M059J (cell line): ENCODE measurements at places on chromosomes 2 and 18.

GRCh38 chr2:27798948-27799645, 27.6 kb downstream of the MRPL33 start:
- peak; percentile 100 for DNase-seq

GRCh38 chr2:229392196-229392595, 121.1 kb upstream of the PID1 start:
- DNase-seq, result peak; percentile 34

GRCh38 chr2:36068086-36068485, 287.5 kb upstream of the CRIM1 start:
- DNase-seq, result no peak

- DNase-seq, result peak; percentile 26
Observed at GRCh38 chr2:143284087-143284675, 155.0 kb downstream of the ARHGAP15 start.

- DNase-seq, result peak; percentile 98
Observed at GRCh38 chr2:215698566-215698965, 262.7 kb upstream of the FN1 start.
